ENCODE measurements at places on chromosomes 11 and 22. TPM values are rescaled to one million over a fixed set of nuclear protein-coding genes. Genes with fewer than 3 reads are reported as not detected.

The SEPTIN3 gene
- total RNA-seq = 0.29 TPM

The ACR gene
- not detected for total RNA-seq

The C11orf68 gene
- total RNA-seq = 57.6 TPM

The RFPL1 gene
- total RNA-seq = not detected

The B4GALNT4 gene
- total RNA-seq = not detected

The ANO9 gene
- 63.9 TPM for total RNA-seq

DNA sequence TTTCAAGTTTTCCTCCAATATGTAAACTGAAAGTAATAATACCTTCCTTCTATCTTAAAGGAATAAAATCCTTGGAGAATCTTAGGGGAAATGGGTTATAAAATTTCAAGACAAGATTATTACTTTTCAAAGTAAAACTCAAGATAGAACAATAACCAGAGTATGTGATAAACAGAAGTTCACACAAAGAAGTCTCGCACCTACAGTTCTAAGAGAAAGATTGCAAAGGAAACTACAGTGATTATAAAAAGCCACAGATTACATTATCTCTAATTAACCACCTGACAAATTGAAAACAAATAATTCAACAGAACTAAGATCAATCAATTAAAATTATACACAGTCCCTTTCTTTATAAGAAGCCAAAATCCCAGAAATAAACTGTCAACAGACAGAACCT lies 34.0 kb downstream of the AMBRA1 start:
- H3K27me3 ChIP-seq = no peaks in the 10 kb centered on the region
- H3K36me3 ChIP-seq = peaks cover 4% of the 10 kb centered on the region
- H3K27ac ChIP-seq = peak overlapping the region; percentile 75
- peaks cover 21% of the 10 kb centered on the region for H3K4me1 ChIP-seq
- no peak overlapping the region for H3K4me3 ChIP-seq

- H3K27ac ChIP-seq = no peak overlapping the region
- no peak for DNase-seq
- peaks cover 19% of the 10 kb centered on the region for H3K4me1 ChIP-seq
- H3K4me3 ChIP-seq = no peak overlapping the region
Observed at GRCh38 chr22:39401301-39401631, 1.7 kb downstream of the TAB1 start.

DNA sequence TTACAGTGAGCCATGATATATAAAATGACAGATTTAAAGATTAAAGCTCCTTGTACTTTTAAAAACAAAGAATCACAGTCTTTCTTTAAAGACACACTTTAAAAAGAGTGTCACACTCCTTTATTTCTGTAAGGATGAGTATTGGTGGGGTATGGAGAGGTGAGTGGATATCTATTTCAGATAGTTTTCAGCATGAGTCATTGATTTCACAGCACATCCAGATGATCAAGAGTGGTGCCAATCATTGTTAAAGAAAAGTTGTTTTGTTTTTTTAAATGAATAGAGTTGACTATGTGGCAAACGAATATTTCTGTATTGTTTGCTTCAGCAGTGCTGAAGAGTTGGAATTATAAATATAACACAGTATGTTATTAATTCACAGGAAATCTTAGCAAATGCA lies 52.5 kb downstream of the FAR1 start:
- H3K27me3 ChIP-seq = no peaks in the 10 kb centered on the region
- no peak overlapping the region for H3K27ac ChIP-seq
- no peaks in the 10 kb centered on the region for H3K4me1 ChIP-seq
- DNase-seq = no peak

DNA sequence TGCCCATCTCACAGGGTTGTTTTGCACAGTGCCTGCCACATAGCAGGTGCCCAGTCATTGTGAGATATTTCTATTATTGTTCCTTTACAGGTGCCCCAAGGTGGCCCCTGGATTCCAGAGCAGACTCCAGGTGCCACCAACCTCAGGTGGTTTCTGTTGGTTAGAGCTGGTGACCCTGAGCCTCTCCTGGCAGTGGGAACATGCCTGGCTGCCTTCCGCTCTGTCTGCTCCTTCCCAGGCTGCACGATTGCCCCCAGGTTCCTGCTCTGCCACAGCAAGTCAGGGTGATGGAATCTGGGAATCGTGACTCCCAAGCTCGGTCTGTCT lies 12.6 kb upstream of the OMP start:
- H3K27ac ChIP-seq = no peak overlapping the region
- no peaks in the 10 kb centered on the region for H3K4me1 ChIP-seq
- no peaks in the 10 kb centered on the region for H3K36me3 ChIP-seq
- DNase-seq = no peak
- H3K4me3 ChIP-seq = no peak overlapping the region

- no peak for DNase-seq
- no peak overlapping the region for H3K4me3 ChIP-seq
- H3K4me1 ChIP-seq = no peaks in the 10 kb centered on the region
Observed at GRCh38 chr11:79039122-79039521, 401.7 kb downstream of the TENM4 start.

- no peaks in the 10 kb centered on the region for H3K27me3 ChIP-seq
- H3K27ac ChIP-seq = no peak overlapping the region
- DNase-seq = no peak
- no peaks in the 10 kb centered on the region for H3K36me3 ChIP-seq
Observed at GRCh38 chr11:57903011-57903410, 120.7 kb upstream of the OR9Q1 start.

GRCh38 chr11:94897330-94897768 lies 76.0 kb downstream of the CWC15 start:
- H3K4me3 ChIP-seq = no peak overlapping the region
- no peaks in the 10 kb centered on the region for H3K27me3 ChIP-seq
- H3K4me1 ChIP-seq = no peaks in the 10 kb centered on the region
- no peak overlapping the region for H3K27ac ChIP-seq
- peak; percentile 47 for DNase-seq
- H3K36me3 ChIP-seq = no peaks in the 10 kb centered on the region

DNA sequence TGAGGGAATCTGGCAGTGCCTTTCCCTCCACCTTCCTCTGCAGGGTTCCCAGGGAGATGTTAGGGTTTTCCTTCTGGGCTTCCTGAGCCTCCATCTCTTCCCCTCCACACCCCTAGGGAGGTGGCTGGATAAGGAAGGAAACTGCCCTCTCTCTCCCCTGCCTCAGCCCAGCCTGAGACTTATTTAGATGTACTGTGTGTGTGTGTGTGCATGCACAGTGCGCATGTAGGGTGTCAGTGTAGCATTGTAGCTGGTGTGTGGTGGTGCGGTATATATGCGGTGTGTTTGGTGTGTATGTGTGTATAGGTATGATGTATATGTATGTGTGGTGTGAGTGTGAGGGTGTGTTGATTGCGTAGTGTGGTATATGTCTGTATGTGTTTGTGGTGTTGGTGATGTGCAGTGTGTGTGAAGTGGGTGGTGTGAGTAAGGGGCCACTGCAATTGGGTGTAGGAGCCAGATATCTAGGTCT lies 1.5 kb downstream of the FXYD6 start:
- H3K27me3 ChIP-seq = no peaks in the 10 kb centered on the region
- no peak overlapping the region for H3K4me3 ChIP-seq
- H3K36me3 ChIP-seq = no peaks in the 10 kb centered on the region
- no peak overlapping the region for H3K27ac ChIP-seq
- DNase-seq = no peak

- no peaks in the 10 kb centered on the region for H3K4me1 ChIP-seq
- H3K27ac ChIP-seq = no peak overlapping the region
- no peak overlapping the region for H3K4me3 ChIP-seq
- H3K27me3 ChIP-seq = no peaks in the 10 kb centered on the region
- DNase-seq = no peak
Observed at GRCh38 chr22:36902143-36902926, 11.1 kb upstream of the CSF2RB start.

DNA sequence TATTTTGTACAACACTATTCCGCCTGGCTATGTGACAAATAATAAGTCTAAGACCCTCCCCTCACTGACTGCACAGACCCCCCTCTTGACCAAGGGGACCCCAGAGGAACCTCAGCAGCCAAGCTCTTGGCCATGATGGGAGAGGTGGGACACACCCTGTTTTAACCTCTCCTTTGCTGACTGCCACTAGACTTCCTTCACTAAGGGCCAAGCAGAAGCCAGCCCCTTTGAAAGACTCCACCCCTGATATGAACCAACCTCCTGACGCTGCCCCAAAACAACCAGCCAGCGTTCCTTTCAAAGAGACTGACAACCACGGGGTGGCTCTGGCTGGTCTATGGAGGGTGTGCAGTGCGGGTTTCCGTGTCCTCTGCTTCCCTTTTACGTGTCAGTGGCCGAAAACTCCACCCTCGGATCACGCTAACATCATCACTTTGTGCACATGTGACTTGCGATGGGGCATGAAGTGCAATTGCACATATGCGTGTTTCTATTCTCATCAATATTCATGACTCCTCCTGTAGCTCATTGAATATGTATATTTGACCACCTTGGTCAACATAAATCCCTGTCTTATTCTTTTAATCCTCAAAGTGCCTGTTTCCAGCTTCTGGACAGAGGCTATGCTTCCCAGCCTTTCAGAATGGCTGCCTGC lies 643.9 kb downstream of the TBC1D22A start:
- no peaks in the 10 kb centered on the region for H3K27me3 ChIP-seq
- H3K4me1 ChIP-seq = no peaks in the 10 kb centered on the region
- no peak overlapping the region for H3K27ac ChIP-seq
- H3K36me3 ChIP-seq = no peaks in the 10 kb centered on the region
- H3K4me3 ChIP-seq = no peak overlapping the region

DNA sequence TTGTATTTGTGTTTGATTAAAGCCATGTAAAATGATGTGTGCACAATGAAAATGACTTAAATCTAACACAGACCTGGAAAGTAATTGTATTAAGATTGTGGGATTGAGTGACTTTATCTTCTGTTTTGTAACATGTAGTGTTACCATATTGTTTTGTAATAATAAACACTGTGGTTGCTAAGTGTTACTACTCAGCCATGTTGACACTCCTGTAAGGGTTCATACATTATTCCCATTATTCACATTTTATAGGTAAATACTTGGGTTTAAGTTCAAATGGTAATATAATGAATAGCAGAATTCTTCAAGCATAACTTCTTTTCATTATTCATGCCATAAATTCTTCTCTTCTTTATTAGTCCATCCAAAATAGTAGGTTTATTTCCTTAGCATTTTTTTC lies 69.0 kb downstream of the ZC3H12C start:
- no peaks in the 10 kb centered on the region for H3K36me3 ChIP-seq
- no peak for DNase-seq
- H3K27me3 ChIP-seq = no peaks in the 10 kb centered on the region

DNA sequence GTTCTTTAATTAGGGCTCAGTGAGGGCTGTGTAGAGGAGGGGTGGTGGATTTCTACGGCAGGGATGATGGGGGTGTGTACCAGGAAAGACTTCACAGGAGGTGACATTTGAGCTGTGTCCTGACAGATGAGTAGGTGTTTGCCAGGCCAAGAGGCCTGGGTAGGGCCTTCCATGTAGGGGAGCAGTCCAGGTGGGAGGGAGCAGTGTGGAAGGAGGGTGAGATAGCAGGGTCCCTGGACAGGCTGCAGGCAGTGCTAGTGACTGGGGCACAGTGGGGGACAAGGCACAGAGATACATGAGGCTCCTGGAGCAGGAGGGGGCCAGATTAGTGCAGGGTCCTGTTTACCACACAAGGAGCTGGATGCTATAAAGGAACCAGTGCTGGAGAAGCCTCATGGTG lies 147.9 kb upstream of the CADM1 start:
- H3K36me3 ChIP-seq = no peaks in the 10 kb centered on the region
- H3K4me1 ChIP-seq = no peaks in the 10 kb centered on the region
- DNase-seq = no peak
- H3K27ac ChIP-seq = no peak overlapping the region

DNA sequence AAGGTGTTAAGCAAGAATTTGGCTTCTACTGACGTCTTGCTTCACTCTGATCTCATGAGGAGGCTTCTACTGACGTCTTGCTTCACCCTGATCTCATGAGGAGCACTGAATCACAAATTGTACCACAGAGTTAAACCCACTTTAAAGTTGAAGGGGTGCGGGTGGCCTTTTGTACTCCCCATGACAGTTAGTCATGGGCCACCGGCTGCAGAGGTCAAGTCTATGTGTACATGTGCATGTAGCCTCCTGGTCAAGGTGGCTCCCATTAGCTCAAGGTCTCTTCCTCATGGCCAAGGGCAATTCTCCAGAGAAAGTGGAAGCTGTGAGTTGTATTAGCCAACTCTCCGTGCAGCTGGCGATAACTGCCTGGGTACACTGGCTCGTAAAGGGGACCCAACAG lies 23.1 kb upstream of the FZD4 start:
- no peaks in the 10 kb centered on the region for H3K27me3 ChIP-seq
- H3K36me3 ChIP-seq = no peaks in the 10 kb centered on the region
- H3K4me3 ChIP-seq = no peak overlapping the region
- DNase-seq = no peak

GRCh38 chr11:14306481-14306880 lies 52.5 kb downstream of the RRAS2 start:
- no peaks in the 10 kb centered on the region for H3K36me3 ChIP-seq
- DNase-seq = no peak
- H3K4me1 ChIP-seq = peaks cover 88% of the 10 kb centered on the region
- no peak overlapping the region for H3K4me3 ChIP-seq
- H3K27ac ChIP-seq = no peak overlapping the region

DNA sequence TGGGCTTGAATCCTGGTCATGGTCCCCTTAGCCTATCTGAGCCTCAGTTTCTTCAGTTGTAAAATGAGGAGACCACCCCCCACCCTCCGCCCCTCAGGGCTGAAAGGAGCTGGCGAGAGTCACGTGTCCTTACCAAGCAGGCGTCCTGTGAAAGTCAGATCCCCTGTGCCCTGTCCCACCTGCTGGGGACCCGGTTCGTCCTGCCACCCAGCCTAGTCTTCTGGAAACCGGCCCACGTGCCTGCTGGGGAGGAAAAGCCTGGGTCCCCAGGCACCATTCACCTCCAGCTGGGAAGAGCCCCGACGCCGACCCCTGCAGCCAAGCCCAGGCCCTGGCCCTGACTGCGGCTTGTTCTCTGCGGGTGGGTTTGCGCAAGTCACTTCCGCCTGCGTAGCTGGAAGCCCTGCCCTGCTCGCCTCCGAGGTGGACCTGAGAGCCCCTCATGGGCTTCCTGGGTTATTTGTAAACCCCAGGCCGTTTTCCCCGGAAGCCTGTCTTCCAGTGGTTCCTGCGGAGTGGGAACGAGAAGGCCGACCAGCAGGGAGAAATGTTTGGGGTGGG lies 679 bp upstream of the SSH3 start:
- H3K36me3 ChIP-seq = peaks cover 6% of the 10 kb centered on the region
- no peak overlapping the region for H3K27ac ChIP-seq
- peak overlapping the region; percentile 38 for H3K4me3 ChIP-seq
- DNase-seq = no peak

DNA sequence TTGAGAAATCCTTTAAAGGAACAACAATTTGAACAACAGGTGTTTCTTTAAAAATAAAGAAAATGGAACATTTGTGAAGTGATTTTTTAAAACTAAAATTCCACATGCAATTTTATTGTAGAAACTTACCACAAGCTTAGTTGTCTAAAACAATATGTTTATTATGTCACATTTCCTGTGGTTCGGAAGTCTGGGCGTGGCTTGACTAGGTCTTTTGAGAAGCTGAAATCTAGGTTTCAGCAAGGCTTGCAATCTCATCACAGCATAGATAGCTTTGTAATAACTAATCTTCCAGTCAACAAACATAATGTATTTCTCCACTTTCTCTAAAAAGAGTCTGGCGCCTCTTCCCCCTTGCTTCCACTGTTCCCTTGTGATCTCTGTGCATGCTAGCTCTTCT lies 27.0 kb downstream of the MS4A6A start:
- peaks cover 2% of the 10 kb centered on the region for H3K27me3 ChIP-seq
- no peaks in the 10 kb centered on the region for H3K4me1 ChIP-seq
- H3K27ac ChIP-seq = no peak overlapping the region
- no peaks in the 10 kb centered on the region for H3K36me3 ChIP-seq
- no peak for DNase-seq
- no peak overlapping the region for H3K4me3 ChIP-seq

Data from B cell (primary cell).